ENCODE measurements at places on chromosomes 5 and 9. TPM values are rescaled to one million over a fixed set of nuclear protein-coding genes. Genes with fewer than 3 reads are reported as not detected.

CCL27 gene
- total RNA-seq, result not detected

ALDH1A1 gene
- total RNA-seq, result 2.1 TPM

HARS1 gene
- 95.2 TPM for total RNA-seq

FOXB2 gene
- total RNA-seq, result not detected

GOLM1 gene
- 121 TPM for total RNA-seq

DNA sequence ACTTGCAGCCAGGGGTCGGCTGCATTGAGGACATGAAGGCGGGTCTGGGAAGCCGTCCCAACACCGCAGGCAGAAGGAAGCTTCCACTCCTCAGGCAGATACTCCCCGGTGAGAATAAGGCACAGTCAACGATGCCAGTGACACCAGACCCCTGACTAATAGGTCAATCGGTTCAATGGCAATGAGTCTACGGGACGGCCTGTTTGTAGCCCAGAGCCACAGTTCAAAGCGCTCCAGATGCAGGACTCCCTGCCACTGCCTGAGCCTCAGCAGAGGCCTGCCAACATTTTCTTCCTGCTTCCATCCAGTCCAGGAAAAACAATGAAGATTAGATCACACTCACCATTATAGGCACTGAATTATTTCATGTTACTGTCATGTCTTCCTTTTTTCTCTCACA lies 84.5 kb upstream of the SIMC1 start:
- peak; percentile 25 for DNase-seq

- DNase-seq, result no peak
Observed at GRCh38 chr5:134085411-134085810, 29.1 kb upstream of the TCF7 start.

Data from astrocyte (in vitro differentiated cells and primary cell).